ENCODE measurements at places on chromosomes 1 and 21. TPM values are rescaled to one million over a fixed set of nuclear protein-coding genes. Genes with fewer than 3 reads are reported as not detected.

OR2G6 gene
- total RNA-seq = not detected

LY9 gene
- not detected for total RNA-seq

CLEC20A gene
- not detected for total RNA-seq

XCL2 gene
- not detected for total RNA-seq

SYDE2 gene
- 5.2 TPM for total RNA-seq

- no peak for DNase-seq
- no peak overlapping the region for H3K27ac ChIP-seq
- no peaks in the 10 kb centered on the region for H3K27me3 ChIP-seq
- H3K4me1 ChIP-seq = peaks cover 32% of the 10 kb centered on the region
- no peak overlapping the region for H3K4me3 ChIP-seq
- H3K36me3 ChIP-seq = 0 out of 2 replicates have a peak, but pooled peaks cover 2% of the 10 kb centered on the region
These were observed 32.1 kb downstream of the CTNNBIP1 start for GRCh38 chr1:9877962-9878361.

DNA sequence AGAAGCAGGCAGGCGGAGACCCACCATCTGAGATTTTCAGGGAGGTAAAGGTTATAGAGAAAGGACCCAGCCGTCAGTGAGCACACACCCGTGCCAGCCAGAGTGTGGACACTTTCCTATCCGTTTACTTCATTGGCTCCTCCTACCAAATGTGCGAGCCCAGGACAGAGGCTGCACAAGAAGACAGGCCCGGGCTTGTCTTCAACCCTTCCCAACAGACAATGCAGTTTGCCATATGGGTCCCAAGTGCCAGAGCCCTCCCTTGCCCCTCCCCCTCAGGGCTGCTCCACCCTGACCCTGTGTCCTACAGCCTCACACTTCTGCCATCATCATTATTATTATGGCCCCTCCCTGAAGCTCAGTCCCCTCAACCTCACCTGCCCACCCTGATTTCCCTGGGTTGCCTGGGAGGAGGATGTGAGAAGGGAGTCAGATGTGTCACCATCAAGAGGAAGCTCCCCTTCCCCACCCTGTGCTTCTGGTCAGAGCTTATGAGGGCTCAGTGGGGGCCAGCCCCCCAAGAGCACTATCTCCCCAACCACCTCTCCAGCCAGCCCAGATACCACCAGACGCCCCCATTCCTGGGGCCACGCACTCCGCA is 9.4 kb downstream of the LAPTM5 start:
- DNase-seq = peak; percentile 88
- peaks cover 23% of the 10 kb centered on the region for H3K4me1 ChIP-seq
- peak overlapping the region; percentile 41 for H3K27ac ChIP-seq
- no peak overlapping the region for H3K4me3 ChIP-seq

DNA sequence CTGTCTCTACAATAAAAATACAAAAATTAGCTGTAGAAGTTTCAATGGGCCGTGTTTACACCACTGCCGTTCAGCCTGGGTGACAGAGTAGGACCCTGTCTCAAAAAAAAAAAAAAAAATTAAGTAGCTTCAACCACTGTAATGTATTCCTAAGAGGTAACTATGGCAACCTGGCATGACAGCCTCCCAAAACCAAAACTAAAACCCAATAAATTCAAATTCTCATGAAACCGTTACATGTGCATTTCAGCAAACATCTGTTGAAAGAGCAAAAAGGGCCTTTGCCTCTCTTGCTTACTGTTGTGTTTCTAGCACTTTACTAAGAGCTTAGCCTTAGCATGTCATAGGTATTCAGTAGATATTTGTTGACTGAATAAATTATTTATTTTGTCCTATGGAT is 33.5 kb downstream of the ODR4 start:
- peaks cover 32% of the 10 kb centered on the region for H3K36me3 ChIP-seq
- H3K27me3 ChIP-seq = no peaks in the 10 kb centered on the region
- H3K27ac ChIP-seq = no peak overlapping the region
- H3K4me1 ChIP-seq = no peaks in the 10 kb centered on the region

GRCh38 chr21:43343992-43344886 is 82.7 kb downstream of the SIK1 start:
- no peak overlapping the region for H3K4me3 ChIP-seq
- H3K27me3 ChIP-seq = no peaks in the 10 kb centered on the region
- H3K4me1 ChIP-seq = peaks cover 48% of the 10 kb centered on the region
- DNase-seq = no peak

- H3K4me3 ChIP-seq = no peak overlapping the region
- peaks cover 18% of the 10 kb centered on the region for H3K4me1 ChIP-seq
- DNase-seq = no peak
- H3K27me3 ChIP-seq = peaks cover 44% of the 10 kb centered on the region
- no peak overlapping the region for H3K27ac ChIP-seq
- no peaks in the 10 kb centered on the region for H3K36me3 ChIP-seq
These were observed 660 bp downstream of the MEGF6 start for GRCh38 chr1:3610527-3611169.

GRCh38 chr1:15206418-15207030 is 40.5 kb upstream of the FHAD1 start:
- no peak overlapping the region for H3K4me3 ChIP-seq
- H3K27me3 ChIP-seq = no peaks in the 10 kb centered on the region
- no peaks in the 10 kb centered on the region for H3K36me3 ChIP-seq
- H3K27ac ChIP-seq = no peak overlapping the region

DNA sequence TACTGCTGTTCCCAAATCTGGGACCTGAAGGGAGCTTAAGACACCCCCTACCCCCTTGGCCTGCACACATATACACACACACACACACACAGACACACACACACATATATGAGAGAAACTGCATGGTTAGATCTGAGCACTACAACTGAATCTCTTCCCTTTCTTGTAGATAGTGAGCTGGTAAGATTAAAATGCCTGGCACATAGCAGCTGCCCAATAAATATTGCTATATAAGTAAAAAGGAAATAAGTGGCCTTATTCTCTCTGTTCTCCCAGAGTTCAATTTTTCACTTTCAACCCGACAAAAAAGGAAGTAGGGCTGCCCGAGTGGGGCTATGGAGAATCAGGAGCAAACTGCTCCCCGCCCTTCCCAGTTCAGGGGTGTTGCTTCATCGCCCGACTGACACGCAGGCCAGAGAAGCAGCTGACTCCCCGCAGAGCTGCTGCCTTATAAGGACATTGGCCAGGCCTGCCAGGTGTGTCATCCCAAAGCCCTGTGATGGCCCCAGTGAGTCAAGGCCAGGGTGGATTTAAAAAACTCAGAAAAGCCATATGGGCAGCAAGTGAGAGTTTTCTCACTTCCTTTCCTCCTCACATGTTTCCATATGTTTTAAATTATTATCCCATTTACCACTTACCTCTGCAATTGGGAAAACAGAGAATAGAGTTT is 106.5 kb upstream of the SLC44A3 start:
- no peaks in the 10 kb centered on the region for H3K36me3 ChIP-seq
- no peak overlapping the region for H3K27ac ChIP-seq
- H3K27me3 ChIP-seq = no peaks in the 10 kb centered on the region
- peak; percentile 69 for DNase-seq

GRCh38 chr21:44618504-44618903 is 6.6 kb downstream of the KRTAP10-8 start:
- H3K27ac ChIP-seq = no peak overlapping the region
- H3K4me3 ChIP-seq = no peak overlapping the region
- no peaks in the 10 kb centered on the region for H3K4me1 ChIP-seq
- no peaks in the 10 kb centered on the region for H3K27me3 ChIP-seq
- H3K36me3 ChIP-seq = no peaks in the 10 kb centered on the region
- no peak for DNase-seq

- H3K4me3 ChIP-seq = no peak overlapping the region
- H3K27ac ChIP-seq = peak overlapping the region; percentile 43
- no peaks in the 10 kb centered on the region for H3K27me3 ChIP-seq
- peaks cover 3% of the 10 kb centered on the region for H3K36me3 ChIP-seq
These were observed 7.3 kb upstream of the PMVK start for GRCh38 chr1:154943649-154944400.

DNA sequence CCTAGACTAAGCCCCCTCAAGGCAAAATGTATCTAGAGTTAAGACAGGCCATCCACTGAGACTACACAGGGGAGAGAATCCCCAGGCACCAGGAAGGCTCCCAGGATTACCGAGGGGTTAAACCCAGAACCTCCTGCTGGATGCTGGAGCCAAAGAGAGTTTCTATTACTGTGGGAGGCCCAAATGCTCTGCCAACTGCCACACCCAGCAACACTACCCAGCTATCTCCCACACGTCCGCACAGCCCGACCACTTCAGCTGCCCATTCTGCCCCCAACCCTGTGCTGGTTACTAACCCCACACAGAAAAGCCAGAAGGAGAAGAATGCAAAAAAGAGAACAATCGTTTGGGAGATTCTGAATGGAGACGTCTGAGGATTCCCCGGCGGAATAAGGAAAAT is 63.6 kb downstream of the CD46 start:
- DNase-seq = no peak
- H3K27ac ChIP-seq = no peak overlapping the region
- H3K4me1 ChIP-seq = no peaks in the 10 kb centered on the region
- no peaks in the 10 kb centered on the region for H3K27me3 ChIP-seq

DNA sequence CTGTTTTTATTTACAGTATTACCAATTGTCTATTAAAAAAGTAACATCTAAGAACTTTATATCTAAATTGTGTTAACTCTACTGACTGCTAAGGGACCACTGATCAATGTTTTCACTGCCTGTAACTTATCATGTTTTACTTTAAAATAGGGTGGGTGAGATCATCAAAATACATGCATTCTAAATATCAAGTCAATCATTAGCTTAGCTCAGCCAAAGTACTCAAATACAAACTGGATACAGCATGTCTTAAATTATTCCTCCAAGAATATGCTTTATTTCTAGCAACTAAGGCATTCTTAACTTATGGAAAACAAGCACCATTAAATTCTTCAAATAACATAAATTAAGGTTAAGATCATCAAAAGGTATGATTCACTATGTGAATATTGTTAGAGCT is 638.7 kb upstream of the RGS18 start:
- H3K4me1 ChIP-seq = no peaks in the 10 kb centered on the region
- H3K27me3 ChIP-seq = no peaks in the 10 kb centered on the region
- no peaks in the 10 kb centered on the region for H3K36me3 ChIP-seq
- DNase-seq = no peak

DNA sequence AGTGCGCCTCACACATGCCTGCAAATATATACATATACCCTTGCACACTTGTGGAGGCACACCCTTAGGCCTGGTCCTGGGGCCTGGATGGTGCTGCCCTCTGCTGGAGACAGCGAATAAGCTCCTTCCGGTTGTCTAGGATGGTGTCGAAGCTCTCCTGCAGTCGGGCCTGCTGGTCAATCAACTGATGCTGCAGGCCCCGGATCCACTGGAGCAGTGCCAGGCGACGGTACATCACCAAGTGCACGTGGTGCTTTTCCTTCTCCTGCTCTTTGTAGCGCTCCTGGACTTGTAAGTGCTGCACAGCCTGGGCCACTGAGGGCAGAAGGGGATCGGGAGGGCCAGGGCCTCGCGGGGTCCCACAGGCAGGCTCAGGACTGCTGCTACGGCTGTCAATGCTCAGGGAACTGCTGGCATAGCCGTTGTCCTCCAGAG is 3.1 kb downstream of the C1orf216 start:
- no peak overlapping the region for H3K27ac ChIP-seq
- DNase-seq = peak; percentile 92
- no peaks in the 10 kb centered on the region for H3K27me3 ChIP-seq
- H3K4me1 ChIP-seq = peaks cover 2% of the 10 kb centered on the region

- no peaks in the 10 kb centered on the region for H3K27me3 ChIP-seq
- no peak overlapping the region for H3K27ac ChIP-seq
- H3K36me3 ChIP-seq = no peaks in the 10 kb centered on the region
- H3K4me1 ChIP-seq = no peaks in the 10 kb centered on the region
These were observed 27.1 kb downstream of the GBP2 start for GRCh38 chr1:89098857-89099256.

GRCh38 chr1:169584483-169585144 is 1.7 kb downstream of the F5 start:
- H3K27ac ChIP-seq = no peak overlapping the region
- H3K36me3 ChIP-seq = no peaks in the 10 kb centered on the region
- H3K4me1 ChIP-seq = no peaks in the 10 kb centered on the region
